ENCODE measurements at places on chromosomes 1 and 21.

DNA sequence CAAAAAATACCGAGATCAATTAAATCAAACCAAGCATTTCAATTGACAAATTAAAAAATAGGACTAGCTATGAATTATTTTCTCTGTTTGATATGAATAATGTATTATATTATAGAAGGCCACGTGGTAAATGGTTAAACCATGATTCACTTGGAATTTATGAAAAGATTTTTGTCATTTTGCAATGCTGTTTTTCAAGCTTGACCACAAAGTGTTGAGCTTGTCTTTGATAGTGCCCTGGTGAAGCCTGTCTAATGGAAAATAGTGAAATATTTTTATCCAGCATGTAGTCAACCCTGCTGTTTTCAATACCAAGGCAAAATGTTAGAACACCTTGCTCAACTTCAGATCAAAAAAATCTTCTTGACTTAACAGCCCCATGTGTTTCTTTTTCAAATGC lies 288.0 kb upstream of the PRMT6 start:
- no peak for DNase-seq

DNA sequence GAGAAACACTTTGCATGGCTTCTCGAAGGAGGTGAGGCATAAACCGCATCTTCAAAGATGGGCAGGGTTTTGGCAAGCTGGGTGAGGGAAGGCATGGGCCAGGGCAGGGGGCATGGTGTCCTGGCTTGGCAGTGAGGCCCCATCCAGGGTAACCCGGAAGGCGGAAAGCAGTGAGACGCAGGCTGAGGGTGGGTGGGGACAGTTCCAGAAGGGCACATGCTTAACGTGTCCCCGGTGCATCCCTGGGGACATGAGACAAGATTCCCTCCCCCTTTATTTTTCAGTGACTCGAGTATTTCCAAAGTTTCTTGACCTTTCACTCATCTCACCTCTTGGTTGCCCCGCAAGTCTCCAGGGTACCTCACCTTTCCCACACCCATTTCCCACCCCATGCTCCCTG lies 122.8 kb upstream of the SLC25A33 start:
- DNase-seq = no peak

GRCh38 chr1:246335151-246335550 lies 171.9 kb downstream of the SMYD3 start:
- DNase-seq = no peak

- no peak for DNase-seq
These were observed 622.6 kb downstream of the ADGRL2 start for GRCh38 chr1:82423174-82423815.

- no peak for DNase-seq
These were observed 27.8 kb downstream of the SLC19A1 start for GRCh38 chr21:45514311-45515021.

DNA sequence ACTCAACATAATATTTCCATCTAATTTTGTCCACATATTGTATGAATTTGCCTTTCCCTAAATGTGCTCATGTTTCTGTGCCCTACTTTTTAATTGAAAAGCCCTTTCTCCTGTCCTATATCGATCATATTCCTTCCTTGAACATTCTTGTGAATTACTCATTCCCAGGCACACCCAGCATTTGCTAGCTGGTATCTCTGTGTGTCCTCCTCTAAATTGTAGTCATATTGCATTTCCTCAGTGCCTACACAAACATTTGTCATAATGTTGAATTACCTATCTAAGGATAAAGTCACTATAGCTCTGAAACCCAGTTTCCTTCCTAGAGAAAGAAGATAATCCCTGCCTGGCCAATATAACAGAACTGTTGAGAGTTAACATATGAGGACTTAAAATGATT lies 39.6 kb upstream of the TBX15 start:
- no peak for DNase-seq

- no peak for DNase-seq
These were observed 182.6 kb upstream of the ESRRG start for GRCh38 chr1:216905781-216906180.

GRCh38 chr1:203210988-203211387 lies 18.5 kb downstream of the CHIT1 start:
- DNase-seq = no peak

DNA sequence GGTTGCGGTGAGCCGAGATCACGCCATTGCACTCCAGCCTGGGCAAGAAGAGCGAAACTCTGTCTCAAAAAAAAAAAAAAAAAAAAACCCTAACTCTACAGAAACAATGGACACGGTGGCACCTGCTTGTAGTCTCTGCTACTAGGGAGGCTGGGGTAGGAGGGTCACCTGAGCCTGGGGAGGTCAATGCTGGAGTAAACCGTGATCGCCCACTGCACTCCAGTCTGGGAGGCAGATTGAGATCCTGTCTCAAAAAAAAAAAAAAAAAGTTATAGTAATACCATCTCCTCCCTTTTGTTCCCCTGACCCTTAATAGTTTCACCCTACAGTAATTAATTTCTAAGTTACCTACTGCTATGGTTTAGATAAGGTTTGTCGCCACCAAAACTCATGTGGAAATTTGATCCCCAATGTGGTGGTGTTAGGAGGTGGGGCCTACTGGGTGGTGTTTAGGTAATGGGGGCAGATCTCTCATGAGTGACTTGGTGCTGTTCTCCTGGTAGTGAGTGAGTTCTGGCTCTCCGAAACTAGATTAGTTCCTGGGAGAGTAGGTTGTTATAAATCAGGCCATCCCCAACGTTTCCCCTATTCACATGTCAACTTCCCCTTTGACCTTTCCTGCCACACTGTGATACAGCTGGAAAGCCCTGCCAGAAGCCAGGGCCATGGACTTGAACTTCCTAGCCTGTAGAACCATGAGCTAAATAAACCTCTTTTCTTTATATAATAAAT lies 9.8 kb downstream of the FBXO42 start:
- peak; percentile 55 for DNase-seq

DNA sequence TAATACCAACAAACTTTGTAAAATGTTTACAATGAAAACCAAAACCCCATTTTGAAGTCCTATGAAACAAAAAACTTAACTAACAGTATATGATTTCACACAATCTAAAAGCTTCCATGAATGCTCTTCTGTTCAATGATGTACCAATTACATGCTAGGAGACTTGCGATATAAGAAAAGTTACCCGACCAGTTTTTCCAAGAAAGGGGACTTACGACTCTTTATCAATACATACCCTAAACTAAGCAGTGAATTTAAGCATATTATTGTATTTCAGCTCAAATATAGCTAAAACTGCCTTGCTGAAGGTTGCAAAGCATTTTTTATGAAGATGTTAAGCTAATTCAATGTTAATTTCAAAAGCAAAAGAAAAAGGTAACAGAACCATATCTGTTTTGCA lies 15.6 kb downstream of the SSX2IP start:
- no peak for DNase-seq

DNA sequence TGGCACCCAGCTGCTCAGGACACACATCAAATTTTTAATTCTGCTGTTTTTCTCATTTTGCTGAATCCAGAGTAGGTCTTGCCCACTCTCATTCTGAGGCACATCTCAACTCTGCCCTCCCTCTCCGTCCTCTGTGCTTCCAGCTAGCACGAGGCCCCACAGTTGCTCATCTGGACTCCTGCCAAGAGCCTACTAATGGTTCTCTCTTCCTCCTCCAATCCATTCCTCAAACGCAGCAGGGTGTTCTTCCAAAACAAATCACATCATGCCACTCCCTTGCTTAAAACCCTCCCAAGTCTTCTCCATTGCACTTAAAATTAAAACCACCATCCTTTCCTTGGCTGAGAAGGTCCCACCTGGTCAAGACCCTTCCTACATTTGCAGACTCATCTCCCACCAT lies 49.8 kb upstream of the SCAF4 start:
- peak; percentile 84 for DNase-seq

- no peak for DNase-seq
These were observed 90.1 kb downstream of the LRRC40 start for GRCh38 chr1:70115315-70115714.

GRCh38 chr1:165075725-165076370 lies 280.7 kb downstream of the LMX1A start:
- no peak for DNase-seq

DNA sequence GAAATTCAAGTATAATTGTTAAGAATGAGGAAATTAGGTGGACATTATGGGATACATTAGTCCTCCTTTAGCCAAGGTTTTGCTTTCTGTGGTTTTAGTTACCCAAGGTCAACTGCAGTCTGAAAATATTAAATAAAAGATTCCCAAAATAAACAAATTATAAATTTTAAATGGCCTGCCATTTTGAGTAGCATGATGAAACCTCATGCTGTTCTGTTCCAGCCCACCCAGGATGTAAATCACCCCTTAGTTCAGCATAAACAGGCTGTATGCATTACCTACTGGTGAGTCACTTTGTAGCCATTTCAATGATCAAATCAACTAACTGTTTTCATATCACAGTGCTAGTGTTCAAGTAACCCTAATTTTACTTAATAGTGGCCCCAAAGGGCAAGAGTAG lies 132.5 kb upstream of the LYPLAL1 start:
- DNase-seq = no peak

- DNase-seq = no peak
These were observed 11.4 kb downstream of the NEXN start for GRCh38 chr1:77899647-77900320.

- DNase-seq = peak; percentile 79
These were observed 173.8 kb downstream of the ETS2 start for GRCh38 chr21:38979271-38980121.

DNA sequence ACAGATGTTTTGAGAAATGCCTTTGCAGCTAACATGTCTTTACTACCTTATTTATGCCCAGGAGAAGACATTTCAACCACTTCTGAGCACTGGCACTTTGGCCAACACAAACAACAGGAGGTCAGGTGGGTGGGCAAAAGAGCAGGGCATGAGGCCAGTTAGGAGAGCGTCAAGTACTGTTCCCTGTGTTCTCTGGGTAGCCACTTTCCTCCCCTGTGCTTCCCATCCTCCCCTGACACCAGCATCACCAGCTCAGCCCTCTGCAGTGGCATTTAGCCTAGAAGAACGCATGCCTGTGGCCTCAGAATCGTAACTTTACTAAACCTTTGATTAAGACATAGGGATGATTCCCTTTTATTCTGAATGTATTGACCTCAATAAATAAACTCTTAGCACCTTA lies 18.3 kb downstream of the BTG2 start:
- no peak for DNase-seq

- DNase-seq = no peak
These were observed 6.5 kb downstream of the PERM1 start for GRCh38 chr1:975365-975764.

DNA sequence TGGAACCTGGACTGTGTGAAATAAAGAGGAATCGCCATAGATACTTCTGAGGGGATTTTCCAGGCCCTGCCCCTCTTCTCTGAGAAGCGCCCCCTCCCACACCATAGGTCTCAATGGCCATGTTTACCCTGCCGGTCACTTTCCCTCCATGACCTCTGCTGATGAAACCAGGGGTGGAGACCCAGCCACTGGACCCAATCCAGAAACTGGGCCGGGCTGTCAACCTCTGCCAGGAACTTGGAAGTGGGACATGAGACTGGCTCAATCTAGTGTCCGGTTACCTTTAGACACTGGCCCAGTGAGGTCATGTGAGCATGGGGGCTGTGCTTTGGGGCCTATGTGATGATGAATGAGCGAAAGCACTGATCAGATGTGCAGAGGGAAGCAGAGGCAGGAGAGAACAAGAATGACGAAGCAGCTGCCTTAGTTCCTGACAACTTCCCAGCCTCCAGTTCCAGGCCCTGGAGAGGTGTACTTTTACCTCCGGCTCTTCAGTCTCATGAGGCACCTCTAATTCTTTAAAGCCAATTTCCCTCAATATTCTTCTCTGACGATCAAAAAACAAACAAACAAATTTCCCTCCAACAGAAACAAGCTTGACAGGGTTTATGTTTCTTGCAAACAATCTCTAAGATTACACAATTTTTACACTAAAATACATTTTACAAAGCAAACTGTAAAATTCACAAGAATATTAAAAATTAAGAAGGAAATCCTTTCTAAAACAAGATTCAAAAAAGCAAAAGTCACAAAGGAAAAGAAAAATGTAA lies 4.9 kb downstream of the ASAP3 start:
- DNase-seq = no peak

- peak; percentile 21 for DNase-seq
These were observed 808 bp downstream of the MAP3K21 start for GRCh38 chr1:233328142-233328921.

- no peak for DNase-seq
These were observed 113.7 kb downstream of the ZNF281 start for GRCh38 chr1:200296091-200296661.

GRCh38 chr1:101293461-101294051 lies 56.7 kb downstream of the S1PR1 start:
- DNase-seq = peak; percentile 30

Measured in suppressor macrophage treated with lipopolysaccharide for 4 hours (primary cell).